CD4-positive, alpha-beta memory T cell (primary cell): ENCODE measurements at places on chromosomes 1 and 21. TPM values are rescaled to one million over a fixed set of nuclear protein-coding genes. Genes with fewer than 3 reads are reported as not detected.

Gene GJA5
- not detected for total RNA-seq

GRCh38 chr1:87077959-87078639 is 163.7 kb downstream of the HS2ST1 start:
- no peak for DNase-seq

GRCh38 chr1:15736038-15736891 is at the start of gene SLC25A34:
TSS of gene SLC25A34 (plus strand) at chr1:15736258. CDS start at chr1:15736486, 228 bp downstream.
- no peak for DNase-seq

DNA sequence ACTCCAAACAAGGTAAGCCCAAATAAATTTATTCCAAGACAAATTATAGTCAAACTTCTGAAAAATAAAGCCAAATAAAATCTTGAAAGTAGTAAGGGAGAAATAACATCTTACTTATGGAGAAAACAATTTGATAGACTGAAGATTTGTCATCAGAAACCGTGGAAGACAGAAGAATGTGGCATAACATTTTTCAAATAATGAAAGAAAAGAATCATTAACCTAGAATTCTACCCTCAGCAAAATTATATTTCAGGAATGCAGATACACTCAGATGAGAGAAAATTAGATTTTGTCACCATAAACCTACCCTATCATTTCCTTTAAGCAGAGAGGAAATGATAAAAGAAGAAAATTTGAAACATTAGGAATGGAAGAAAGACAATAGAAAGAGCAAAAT is 27.3 kb upstream of the PADI1 start:
- no peak for DNase-seq

DNA sequence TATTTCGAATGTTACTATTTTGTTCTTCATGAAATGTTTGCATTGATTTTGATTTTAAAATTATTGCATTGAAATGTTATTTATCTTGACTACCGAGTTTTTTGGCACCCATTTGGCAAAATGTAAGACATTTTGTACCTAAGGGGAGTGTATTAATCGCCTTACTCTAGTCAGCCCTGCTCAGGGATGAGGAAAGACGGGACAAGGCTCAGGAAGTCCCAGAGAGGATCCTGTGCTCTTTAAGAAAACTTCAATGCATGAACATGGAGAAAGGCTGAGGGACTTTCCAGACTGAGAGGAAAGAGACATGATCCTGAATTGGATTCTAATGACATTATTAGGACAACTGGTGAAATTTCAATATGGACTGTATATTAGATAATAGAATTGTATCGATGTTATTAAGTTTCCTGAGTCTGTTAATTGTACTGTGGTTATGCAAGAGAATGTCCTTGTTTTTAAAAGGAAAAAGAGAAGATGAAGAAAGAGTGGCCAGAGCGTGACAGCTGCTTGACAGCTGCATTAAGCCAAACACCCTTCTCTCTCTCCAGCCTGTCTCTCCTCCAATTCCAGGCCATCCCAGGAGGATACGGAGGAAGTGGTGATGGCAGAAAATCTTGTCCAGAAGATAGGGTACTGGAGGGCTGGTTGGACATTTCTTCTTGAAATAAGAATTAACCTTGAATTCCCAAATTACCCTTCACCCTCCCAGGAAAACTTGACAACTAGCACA is 66.0 kb downstream of the PLEKHA6 start:
- no peak for DNase-seq

DNA sequence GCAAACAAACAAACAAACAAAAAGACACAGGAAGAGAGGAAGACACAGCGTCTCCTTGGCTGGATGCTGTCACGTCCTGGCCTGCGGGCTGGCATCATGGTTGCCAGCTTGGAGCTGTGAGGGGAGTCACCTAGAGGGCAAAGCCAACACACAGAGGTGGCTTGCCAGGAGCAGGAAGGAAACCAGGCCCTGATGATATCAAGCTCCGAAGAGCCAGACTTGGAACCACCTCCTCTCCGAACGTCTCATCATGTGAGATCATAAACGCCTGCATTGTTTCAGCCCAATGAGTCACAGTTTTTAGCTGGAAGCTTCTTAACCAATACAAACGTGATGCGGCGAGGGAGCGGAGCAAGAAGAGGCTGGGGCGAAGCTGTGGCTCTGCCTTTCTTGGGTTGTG is 8.7 kb downstream of the PLA2G2D start:
- DNase-seq = no peak

- DNase-seq = peak; percentile 53
Observed at GRCh38 chr1:150321826-150322166, 463 bp downstream of the PRPF3 start.

DNA sequence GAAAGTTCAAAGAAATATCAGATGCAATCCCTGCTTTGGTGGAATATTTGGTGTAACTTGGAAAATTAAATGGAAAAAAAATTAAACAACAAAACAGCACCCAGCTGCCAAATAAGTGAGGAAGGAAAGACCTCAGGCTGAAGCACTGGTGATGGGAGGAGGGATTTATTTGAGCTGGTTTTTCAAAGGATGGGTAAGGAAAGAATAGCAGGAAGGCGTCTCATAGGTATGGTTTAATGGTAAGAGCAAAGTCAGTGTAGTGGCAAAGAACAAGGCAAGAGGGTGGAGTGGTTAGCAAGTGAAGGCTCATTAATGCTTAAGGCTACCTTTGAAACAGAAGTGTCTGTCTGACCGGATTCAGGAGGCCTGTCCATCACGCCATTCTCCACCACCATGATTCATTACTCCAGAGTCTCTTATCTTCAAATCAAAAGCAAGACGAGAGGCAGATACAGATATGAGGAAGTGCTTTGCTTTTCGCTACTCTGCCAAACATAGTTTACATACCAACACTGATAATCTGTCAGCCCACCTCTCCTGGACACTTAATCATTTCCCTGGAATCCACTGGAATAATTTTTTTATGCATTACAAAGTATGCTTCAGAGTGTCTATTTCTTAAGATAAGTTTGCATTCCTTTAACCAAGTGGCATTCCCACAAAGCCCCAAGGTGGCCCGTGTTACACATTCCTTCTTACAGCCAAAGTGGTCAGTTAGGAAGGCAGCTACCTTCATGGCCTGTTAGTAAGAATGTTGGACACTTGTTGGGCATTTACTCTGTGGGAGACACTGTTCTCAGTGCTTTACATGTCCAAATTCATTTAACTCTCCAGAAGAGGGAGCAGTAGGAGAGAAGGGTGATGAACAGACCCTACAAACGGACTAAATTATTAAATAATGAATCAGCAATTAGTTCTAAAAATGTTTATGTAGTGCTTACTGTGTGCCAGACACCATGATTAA is 146.6 kb downstream of the ROR1 start:
- DNase-seq = no peak

GRCh38 chr21:41217671-41218385 is 49.9 kb downstream of the BACE2 start:
- no peak for DNase-seq
